ENCODE measurements at places on chromosomes 3 and 15.

GRCh38 chr15:39404767-39405181 lies 176.1 kb upstream of the THBS1 start:
- no peak for DNase-seq

DNA sequence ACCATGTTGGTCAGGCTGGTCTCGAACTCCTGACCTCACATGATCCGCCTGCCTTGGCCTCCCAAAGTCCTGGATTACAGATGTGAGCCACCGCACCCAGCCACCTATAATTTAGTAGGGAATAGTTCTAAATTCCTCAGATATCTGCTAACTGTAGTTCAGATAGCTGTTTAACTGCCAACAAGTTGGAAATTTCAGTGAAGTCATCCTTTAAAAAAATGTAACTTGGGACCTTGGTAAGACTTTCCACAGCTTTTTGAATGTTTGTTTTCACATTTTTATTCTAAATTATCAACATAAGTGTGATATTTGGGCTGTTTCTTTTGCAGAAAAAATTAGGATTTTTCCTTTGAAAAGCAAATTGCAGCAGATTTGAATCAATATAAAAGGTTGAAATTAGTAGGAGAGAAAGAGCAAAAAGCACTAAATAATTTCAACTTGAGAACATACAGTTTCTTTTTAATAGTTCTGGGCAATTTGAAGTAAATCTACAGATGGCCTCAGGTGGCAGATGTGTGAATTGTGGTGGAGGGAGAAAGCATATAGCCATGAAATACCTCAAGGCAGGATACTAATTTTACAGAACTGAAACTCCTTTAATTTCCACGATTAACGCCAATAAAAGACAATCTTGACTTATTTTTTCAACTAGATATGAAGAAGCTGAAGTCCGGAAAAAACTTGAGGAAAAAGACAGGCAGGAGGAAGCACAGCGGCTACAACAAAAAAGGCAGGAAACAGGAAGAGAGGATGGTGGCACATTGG lies 34.3 kb downstream of the USP8 start:
- no peak for DNase-seq

DNA sequence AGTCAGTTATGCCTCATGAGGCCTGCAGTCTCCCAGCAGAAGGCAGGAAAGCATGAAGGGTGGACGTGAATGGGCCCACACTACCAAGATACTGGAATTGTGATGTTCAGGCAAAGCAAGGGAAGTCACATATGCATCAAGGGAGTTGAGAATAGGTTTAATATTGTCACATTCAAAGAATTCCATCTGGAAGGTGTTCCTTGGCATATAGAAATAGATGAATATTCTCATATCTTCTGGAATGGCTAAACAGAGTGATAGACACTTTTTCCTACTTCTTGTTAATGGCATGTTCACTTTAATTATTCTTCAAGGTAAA lies 103.7 kb downstream of the CMSS1 start:
- DNase-seq: no peak

- no peak for DNase-seq
These were observed 868.6 kb upstream of the SEMA6D start for GRCh38 chr15:46848704-46849103.

- no peak for DNase-seq
These were observed 225.1 kb downstream of the DPH6 start for GRCh38 chr15:35320911-35321310.

GRCh38 chr3:66297900-66298299 lies 77.1 kb downstream of the SLC25A26 start:
- no peak for DNase-seq

DNA sequence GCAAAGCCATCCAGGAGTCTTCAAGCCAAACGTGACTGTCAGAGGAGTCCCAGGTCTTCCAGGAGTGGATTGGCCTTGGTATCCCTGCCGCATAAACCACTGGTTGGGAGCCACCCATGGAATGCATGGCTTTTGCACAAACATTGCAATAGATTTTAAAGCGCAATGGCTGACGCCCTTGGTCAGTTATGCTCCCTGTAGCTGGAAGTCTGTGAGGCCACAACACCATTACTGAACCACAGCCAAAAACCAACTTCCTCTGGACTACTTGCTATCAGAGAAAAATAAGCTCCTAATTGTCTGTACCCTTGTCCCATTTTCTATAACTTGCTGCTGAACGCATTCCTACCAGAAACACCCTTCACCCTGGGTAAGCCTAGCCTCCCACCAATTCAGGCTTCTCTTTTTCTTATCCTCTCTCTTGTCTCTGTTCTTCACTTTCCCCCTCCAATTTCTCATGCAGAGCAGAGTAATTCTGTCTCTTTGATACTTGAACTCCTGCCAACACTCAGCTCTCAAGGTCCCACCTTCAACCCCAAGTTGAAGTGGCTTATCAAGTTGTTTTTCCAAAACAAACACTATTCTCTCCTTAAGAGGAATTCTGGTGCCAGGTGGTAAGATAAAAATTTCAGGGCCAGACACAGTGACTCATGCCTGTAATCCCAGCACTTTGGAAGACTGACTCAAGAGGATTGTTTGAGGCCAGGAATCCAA lies 176.4 kb upstream of the UBE2E1 start:
- peak; percentile 85 for DNase-seq

DNA sequence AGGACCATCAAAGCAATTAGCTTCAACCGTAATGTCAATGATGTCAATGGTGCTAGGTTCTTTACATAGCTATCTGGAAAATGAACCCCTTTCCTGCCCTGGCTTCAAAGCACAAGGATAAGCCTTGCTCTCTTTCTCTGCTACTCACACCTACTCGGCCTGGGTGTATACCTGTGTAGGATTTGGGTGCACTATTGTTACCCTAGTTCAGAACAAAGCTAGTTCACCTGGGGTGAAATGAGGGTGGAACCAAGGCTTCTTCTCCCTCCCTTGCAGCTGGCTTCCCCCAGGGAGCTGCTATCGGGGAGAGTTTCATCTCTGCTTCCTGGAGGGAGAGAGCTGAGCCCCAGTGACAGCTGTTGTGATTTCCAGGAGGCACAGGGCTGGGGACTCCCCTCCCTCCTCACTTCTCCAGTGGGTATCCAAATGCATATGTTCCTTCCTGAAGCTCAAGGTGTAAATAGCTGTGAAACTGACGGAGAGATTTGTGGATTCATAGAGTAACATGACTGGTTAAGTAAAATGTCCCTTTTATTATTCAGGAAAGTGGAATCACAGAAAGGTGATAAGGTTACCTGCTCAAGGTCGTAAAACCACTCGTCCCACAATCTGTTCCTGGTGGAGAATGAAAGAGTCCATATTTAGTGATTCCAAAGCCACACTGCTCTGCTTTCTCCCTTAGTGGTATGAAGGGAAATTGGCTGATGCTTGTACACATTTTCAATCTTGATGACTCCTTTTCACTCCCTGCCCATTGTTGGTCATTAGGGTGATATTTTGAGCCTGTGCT lies 11.8 kb upstream of the C3orf70 start:
- no peak for DNase-seq

GRCh38 chr3:36058404-36059030 lies 321.8 kb upstream of the STAC start:
- peak; percentile 92 for DNase-seq

- no peak for DNase-seq
These were observed 513 bp downstream of the VGLL4 start for GRCh38 chr3:11643201-11643603.

- no peak for DNase-seq
These were observed 98.8 kb downstream of the TGFBR2 start for GRCh38 chr3:30704931-30705890.

DNA sequence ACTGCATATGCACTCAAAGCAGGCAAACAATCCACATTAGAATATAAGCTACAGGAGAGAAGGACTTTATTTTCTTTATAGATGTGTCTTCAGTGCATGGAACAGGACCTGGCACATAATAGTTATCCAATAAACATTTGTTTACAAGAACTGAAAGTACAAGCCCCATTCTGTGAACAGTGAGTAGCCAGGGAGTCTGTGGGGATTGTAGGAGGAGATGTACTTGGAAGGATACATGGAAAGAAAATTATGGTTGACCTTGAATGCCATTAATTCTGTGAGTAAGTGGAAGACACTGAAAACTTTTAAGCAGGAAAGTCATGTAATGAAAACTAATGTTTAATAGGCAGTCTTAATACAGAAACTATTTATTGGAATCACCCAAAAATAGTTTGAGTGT lies 28.3 kb downstream of the MASP1 start:
- DNase-seq: no peak

DNA sequence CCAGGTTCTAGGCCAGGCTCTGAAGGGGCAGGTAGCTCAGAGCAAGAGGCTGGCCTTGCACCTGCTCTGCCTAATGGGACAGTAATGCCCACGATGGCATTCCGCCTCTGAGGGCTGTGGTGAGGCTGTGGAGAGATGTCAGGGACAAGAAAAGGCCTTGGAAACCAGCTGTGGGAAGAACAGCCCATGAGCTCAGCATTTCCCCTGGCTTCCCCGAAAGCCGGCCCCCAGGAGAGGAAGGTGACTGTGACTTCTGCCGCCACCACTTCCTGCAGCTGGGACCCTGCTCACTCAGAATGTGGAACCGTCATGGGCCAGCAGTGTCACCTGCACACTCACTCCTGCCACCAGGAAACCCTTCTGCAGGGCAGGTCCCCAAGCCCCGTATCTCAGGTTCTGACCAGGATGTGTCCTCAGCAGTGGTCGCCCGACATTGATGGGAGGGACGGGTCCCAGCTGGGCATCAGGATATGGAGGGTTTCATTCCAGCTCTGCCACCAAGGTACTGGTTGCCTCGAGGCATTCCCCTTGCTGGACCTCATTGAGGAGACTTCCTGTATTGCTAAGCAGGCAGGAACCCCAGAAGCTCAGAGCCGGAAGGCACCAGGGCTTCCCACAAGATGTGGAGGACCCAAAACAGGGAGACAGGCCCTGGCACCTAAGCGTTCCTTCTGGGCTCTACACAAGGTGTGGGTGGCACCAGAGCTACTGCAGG lies 30.7 kb downstream of the SEMA7A start:
- DNase-seq: no peak

GRCh38 chr3:105868431-105868741 lies 426 bp downstream of the CBLB start:
- DNase-seq: peak; percentile 44

GRCh38 chr3:27200721-27201489 lies 168.3 kb downstream of the NEK10 start:
- DNase-seq: peak; percentile 30

DNA sequence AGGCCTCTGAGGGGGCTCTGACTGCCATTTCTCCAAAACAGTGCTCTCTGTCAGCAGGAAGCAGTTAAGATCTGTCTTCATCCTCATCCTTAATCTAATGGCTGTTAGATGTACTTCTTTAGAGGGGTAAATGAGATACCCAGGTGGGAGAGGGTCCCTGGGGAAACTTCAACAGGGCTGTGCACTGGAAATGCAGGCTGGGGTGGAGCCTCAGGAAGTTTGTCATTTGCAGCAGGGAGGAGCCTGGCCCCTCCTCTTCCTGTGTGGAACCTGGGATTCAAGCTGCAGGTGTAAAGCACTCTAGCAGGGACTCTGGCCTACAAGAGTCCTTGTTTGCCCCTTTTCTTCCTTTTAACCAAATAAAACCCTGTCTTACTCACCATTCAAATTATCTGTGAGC lies 1173.6 kb downstream of the OTOL1 start:
- DNase-seq: no peak

DNA sequence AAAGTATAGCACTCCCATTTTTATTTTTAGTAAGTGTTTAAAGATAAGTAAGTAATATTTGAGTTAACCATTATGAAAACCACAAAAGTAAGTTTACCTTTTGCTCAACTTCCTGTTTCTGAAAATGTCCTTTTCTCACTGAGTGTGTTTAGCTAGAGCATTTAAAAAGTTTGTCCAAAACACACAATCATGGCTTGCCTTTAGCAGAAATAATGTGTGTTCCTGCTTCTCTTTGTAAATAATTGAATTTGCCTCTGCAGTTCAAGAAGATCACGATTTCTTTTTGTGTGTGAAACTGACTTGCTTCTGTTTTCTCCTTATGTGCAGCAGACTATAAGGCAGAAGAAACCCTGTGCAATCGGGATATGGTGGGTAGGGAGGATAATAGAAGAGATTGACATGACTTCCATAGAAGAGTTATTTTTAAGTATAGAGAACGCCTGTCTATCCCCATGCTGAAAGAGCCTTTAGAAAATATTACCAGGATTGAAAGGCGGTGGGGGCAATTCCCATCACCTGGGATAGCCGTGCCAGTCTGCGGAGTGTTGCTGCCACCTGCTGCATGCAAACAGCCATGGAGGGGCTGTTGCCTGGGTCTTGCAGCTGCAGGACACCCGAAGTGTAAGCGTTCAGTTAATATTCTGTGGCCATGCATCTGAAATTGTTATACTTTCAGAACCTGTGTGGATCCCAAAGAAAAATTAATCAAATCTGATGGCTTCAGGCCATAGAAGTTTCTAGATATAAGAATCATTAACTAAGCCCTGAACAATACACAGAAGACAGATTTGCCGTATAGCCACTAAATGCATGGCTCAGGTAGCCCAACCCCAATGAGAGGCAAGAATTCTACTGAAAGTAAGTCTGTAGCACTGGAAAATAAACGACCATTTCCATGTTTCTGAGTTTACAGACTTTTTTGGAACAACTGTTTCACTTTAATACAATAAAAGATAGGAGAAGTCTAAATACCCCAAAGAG lies 2.4 kb upstream of the CD96 start:
- peak; percentile 19 for DNase-seq

GRCh38 chr3:100425316-100425715 lies 24.0 kb downstream of the LNP1 start:
- no peak for DNase-seq

GRCh38 chr3:184546252-184546651 lies 15.3 kb upstream of the EPHB3 start:
- no peak for DNase-seq

DNA sequence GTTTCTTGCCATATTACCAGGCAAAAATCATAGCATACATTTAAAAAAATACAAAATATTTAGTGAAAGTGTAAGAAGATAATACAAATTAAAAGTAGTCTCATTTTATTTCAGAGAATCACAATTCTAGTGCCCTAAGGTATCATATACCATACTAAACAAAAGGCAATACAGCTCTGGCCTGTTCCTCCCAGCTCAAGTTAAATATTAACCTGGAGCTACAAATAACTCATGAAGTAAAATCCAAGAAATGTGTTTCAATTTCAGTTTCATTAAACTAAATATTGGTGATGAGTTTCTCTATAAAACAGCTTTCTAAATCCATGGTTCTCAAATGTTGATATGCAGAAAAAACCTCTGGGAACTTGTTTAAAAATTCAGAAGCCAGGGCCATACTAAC lies 67.7 kb downstream of the INO80 start:
- no peak for DNase-seq

- no peak for DNase-seq
These were observed 52.0 kb upstream of the ULK4 start for GRCh38 chr3:42013691-42014457.

DNA sequence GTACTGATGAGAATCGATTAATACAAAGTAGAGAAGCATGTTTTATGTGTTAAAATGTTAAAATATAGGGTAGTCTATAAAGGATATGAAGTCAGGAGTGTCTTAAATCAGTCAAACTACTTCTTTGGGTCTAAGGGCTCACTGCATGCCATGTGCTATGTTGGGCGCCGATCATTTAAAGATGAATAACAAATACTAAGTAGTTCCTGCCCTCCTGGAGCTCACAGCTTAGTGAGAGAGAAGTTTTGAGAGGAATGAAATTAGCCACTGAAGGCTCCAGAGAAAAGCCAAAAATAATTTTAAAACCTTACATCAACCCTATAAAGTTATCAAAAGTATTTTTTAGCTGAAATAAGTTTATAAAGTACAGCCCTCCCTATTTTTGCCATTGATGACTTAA lies 44.5 kb downstream of the BLM start:
- DNase-seq: no peak

All from NCI-H1105 treated with DMSO at 0.1 percent for 48 hours (cell line).